ENCODE measurements at places on chromosomes 7 and 10.

GRCh38 chr10:126004752-126005151, 108.4 kb downstream of the FANK1 start:
- no peak for DNase-seq

DNA sequence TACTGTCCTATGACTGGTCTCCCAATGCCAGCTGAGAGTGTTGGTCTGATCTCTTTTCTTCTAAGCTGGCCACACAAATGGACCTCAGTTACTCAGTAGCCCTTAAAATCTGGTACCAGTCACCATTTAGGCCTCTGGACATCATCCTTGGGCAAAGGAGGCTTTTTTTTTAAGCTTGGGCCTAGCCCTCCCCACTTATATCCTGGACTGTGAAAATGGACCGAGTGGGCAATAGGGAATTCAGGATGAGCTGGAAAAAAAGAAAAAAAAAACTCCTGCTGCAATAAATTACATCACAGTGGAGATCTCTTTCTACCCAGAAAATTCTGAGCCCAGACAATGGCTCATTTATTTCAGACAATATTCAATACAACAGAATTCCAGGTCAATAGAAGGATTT, 68.4 kb downstream of the PARP12 start:
- DNase-seq = no peak

GRCh38 chr7:1742555-1743303, 72.7 kb downstream of the ELFN1 start:
- DNase-seq = no peak

GRCh38 chr10:103751667-103752290, 103.6 kb downstream of the SH3PXD2A start:
- no peak for DNase-seq

DNA sequence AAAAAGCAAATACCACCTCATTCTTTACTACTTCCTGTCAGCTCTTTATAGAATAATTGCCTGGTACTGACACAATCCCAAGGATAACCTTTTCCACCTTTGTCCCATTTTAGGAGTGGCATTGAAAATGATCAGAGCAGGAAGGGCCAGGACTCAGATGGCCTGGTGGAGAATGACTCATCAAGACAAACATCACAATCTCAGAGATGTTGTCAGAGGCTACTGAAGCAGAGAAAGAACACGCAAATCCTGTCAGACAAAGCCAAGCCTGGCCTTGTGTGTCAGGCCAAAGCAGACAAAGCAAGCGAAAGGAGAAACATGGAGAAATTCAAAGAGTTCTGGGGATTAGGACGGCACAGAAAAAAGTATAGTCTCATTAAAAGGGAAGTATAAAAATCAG, 40.9 kb downstream of the NSUN6 start:
- peak; percentile 83 for DNase-seq

GRCh38 chr10:74189999-74190421, 39.0 kb downstream of the ADK start:
- peak; percentile 83 for DNase-seq

DNA sequence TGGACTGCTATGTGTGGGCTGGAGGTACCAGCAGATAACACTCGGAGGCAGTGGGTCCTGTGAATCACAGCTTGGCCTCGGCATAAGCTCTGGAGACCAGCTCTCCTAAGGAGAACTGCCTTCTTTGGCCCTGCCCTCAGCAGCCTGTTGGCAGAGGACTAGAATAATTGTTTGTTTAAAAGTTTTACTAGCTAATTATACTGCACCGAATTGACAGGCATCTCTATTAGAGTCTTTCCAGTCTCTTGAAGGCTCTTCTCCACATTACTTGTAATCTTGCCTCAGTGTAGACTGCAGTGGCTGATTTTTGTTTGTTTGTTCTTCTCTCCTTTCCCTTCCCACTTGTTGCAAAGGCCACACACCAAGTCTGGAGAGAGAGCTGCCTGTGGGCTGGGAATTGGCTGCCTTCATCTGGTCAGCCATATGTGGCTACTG, 183.2 kb downstream of the AUTS2 start:
- peak; percentile 80 for DNase-seq

GRCh38 chr7:133670250-133670649, 417.4 kb downstream of the EXOC4 start:
- no peak for DNase-seq

- DNase-seq = no peak
Measured at GRCh38 chr10:114930320-114930719, 7.7 kb upstream of the TRUB1 start.

DNA sequence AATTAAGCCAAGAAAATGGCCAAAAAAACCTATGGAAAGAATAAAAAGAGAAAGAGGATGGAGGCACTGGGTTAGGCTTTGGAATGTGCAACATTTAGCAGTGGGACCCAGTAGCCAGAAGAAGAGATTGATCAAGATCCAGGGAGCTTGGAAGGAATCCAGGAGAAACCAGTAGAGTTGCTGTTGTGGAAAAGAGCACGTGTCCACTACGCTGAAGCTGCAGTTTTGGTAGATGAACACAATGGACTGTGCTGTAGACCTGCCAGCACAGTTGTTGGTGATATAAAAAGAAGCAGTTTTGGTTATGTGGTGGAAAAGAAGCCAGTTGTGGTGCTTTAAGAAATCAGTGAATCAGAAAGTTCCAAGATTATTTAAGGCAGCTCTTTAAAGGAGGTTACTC, 802.2 kb upstream of the POM121L12 start:
- no peak for DNase-seq

DNA sequence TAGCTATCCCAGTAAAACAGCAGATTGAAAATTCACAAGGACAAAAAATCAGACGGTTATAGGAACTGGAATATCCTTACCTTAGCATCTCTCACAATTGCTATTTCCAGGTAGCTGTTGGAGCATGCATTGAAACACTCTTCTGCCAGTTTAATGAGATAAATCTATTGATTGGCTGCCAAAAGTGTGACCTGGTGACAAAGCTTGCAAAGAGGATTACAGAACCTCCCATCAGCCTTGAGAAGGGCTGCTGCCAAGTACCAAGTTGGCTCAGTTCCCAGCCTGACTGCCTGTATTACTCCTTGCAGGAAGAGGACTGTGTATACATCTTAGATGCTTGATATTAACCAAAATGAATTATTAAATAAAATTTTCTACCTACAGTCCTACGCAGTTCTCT, 5.1 kb downstream of the PRLHR start:
- DNase-seq = no peak

DNA sequence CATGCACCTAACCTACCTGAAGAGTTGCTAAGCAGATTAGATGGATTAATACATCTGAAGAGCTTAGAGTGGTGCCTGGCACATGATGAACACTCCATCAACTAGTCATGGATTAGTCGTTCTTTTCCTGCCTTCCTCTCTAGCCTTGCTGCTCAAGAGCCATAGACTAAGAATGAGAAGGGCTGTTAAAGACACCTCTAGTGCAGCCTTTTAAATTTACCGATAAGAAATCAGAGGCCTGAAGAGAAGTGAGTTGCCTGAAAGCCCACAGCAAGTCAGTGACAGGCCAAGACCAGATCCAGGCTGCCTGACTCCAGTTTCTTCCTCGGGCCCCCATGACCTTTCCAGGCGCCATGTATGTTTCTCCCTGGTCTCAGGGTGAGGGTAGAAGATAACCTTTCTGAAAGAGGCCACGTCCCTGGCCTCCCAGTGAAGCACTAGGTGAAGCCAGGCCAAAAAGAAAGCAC, 6.5 kb downstream of the TSPAN15 start:
- DNase-seq = no peak

- DNase-seq = no peak
Measured at GRCh38 chr10:3676564-3676963, 108.4 kb downstream of the KLF6 start.

- DNase-seq = no peak
Measured at GRCh38 chr10:13892001-13892491, 305.3 kb downstream of the PRPF18 start.

DNA sequence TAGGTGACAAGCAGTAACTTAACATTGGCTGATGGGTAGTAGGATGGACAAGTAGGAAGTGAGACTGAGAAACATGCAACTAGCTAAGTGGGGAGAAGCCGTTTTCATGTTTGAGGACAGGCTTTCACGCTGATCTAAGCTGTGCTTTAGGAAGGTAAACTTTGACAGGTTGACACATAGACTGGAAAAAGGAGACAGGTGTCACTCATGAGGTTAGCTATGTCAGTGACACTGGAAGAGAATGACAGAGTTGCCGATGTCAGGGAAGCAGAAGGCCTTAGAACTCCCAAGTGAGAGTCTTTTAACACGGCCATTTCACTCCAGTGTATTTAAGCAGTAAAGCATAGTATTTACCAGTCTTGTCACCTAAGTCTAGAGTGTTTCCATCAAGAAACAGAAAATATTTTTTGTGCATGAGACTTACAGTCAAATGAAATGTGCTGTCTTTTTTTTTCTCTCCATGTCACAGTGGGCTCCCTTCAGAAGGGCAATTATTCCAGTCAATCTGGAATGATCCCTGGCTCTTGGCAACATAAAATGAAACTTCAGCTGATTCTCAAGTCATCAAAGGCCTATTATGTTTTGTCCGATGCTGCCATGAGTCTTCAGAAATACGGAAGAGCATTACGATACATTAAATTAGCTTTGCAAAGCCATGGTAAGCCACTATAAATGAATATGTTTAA, 20.6 kb downstream of the EDRF1 start:
- DNase-seq = no peak

DNA sequence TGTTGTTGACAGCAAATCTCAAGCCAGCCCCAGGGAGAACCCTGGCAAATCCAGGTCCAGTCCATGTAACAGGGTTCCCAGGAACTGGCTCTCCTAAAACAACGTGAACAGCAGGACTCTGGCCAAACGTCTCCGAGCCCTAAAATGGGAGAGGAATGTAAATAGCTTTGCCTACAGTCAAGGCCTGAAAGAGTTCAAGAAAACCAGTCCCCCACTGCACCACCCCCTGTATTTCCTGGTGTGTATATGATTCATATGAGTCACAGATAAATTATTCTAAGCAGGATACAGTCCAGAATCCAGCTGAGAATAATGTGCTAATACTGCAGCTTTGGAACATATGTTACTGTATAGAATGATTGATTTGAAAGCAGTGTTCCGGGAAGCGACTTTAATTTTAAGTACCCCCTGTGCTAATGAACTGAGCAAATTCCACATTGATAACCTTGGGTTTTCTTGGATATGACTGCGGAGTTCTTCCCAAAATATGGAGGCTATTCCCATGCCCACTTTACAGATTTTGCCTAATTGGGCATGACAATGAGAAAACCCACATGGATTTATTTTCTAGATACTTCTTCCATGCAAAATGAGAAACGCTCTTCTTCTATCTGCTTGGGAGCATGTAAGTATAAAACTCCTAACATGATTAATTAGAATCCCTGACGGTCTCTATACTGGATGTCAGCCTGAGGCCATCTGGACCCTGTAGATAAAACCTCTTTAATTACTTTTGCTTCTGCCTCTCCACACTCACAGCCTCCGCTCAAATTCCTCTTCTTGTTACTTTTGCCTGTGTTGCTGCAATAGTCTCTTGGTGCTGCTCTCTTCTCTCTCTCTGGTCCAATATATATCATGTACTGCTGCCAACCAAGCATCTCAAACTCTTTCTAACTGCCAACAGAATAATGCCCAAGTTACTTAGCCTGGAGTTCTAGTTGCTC, 50.2 kb downstream of the LAMB4 start:
- peak; percentile 72 for DNase-seq

DNA sequence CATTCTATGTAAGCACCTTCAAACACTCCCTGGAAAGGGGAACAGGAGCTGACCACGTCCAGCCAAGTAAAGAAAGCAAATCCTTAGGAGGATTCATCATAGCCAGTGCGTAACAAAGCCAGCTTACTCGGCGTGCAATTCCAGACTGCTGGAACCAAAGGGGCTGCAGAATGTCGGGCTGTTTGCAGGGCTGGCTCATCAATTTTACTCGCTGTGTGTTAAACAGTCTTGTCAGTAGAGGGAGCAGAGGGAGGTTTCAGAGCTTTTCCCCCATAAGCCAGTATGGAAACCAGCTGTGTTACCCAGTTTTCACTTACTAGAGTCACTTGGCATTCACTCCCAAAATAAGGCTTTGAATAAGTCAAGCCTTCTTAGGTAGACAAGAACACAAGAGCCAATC, 127.1 kb downstream of the KMT2E start:
- peak; percentile 67 for DNase-seq

DNA sequence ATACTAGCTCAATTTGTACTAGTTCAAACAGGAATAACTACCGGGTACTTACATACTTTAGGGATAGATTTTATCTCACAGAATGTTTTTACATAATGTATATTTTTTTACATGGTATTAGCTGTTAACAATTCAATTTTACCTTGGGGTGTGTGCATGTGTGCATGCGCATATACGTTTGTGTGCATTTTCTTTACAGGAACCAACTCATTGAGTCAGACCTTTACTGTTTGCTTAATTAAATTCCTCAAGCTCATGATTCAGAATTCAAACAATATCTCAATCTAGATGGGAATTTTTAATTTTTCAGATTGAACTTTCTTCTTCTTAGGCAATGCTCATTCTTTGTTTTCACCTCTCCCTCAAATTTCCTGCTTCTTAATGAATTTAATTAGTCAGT, 24.7 kb upstream of the WASL start:
- no peak for DNase-seq

GRCh38 chr10:52879091-52879807, 106.7 kb upstream of the MBL2 start:
- no peak for DNase-seq

DNA sequence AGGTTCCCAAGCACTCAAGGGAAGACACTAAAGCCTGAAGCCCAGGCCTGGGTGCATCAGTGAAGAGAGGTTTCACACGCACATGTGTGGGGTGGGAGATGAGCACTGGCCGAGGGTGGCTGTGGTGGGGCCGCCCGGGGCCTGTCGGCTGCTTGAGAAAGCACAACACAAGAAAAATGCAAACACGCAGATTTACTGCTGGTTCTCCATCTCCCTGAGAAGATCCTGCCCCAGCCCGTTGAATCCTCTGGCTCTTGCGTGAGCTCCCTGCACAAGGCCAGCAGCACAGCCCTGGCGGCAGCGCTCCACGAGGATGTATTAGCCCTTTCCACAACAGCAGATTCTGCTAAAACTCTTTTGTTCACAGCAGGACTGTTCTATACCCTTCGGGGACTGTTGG, 6.2 kb downstream of the ZNF511 start:
- DNase-seq = no peak

DNA sequence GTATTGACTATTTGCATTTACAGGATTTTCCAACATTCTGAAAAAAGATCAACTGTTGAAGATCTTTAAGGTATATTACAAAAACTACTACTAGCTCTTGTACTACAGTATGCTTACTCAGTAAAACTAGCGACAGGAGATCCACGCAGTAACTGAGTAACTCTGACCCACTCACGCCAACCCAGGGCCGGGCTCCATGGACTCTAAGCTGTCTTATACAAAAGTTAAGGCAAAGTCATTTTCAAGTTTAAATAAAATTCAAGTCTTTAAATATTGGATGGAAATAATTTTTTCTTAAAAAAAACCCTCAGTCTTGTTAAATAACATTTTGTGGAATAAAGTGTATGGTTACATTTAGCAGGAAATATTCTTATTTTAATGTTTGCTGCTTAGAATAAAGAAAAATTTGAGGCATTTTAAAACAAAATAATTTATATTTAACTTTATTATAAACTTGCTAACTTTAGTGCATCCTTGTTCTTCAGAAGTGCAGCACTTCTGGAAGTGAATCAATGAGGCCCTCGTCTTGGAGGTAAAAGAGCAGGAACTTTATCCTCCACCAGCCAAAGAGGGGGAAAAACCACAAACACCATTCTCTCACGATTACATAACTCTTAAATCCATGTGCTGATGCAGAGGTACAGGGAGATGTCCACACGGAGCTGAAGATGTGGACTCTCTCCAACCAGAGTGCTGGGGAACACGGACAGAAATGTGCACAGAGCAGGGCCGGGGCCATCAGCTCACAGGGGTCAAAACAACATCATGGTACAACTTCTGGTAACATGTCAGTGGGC, 119.9 kb downstream of the LARP4B start:
- DNase-seq = no peak
